Fibroblast of upper back skin (primary cell): ENCODE measurements at places on chromosomes 11 and 22.

- no peak for DNase-seq
These were observed 5.3 kb downstream of the PNPLA3 start for GRCh38 chr22:43928908-43929307.

- no peak for DNase-seq
These were observed 122.3 kb downstream of the SHANK2 start for GRCh38 chr11:71130106-71130505.

GRCh38 chr22:19730198-19730597 lies 6.9 kb downstream of the GP1BB start:
- DNase-seq, result no peak

DNA sequence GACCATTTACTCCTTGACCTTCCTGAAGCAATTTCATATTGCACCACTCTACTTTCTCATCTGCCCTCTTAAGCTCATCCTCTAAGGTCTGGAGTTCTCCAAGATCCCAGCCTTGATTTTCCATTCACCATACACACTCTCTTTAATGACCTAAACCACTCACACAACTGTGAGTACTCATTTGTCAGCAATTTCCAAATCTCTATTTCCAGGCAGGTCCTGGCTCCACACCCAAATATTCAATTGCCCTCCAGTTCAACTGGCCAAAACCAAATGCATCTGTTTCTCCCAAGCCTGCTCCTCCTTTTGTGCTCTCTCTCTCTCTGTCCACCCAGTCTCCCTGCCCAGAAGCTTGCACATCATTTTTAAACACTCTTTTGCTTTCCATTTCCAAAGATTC lies 39.6 kb downstream of the NEU3 start:
- no peak for DNase-seq

DNA sequence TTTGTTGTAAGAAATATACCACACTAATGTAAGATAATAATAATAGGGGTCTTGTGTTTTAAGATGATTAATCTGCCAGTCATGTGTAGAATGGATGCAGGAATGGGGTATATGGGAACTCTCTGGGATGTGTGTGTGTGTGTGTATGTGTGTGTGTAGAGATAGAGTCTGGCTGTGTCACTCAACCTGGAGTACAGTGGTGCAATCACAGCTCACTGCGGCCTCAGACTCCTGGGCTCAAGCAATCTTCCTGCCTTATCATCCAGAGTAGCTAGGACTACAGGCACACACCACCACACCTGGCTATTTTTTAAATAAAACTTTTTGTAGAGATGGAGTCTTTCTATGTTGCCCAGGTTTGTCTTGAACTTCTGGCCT lies 11.5 kb upstream of the PANX1 start:
- DNase-seq, result no peak

DNA sequence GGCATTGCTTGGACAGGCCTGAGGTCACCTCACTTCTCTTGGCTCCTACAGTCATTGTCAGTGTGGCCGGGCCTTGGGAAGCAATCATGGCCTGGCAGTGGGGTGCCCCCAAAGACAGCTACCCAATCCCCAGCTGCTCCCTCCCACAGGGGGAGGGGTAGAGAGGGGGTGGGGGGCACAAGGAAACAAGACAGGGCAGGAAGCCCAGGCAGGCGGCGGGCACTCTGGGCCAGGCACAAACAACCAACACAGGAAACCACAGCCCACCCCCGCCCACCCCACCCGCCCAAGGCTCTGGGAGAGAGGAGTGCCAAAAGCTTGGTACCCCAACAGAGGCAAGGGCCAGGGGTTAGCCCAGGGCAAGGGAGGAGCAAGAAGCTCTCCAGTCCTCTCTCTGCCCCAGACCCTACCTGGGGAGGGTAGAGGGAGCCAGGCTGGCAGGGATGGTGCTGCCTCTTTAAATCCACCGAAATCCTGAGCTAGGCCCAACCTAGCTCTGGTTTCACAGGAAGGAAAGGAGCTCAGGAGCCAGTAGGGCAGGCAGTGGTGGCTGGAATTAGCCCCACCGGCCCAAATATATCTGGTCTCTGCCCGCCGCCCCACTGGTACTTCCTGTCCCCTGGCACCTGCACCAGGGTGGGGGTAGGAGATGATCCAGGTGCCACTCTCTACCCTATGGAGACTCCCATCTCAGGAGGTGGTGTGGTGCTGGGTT lies 12.2 kb downstream of the BCL9L start:
- DNase-seq, result no peak

DNA sequence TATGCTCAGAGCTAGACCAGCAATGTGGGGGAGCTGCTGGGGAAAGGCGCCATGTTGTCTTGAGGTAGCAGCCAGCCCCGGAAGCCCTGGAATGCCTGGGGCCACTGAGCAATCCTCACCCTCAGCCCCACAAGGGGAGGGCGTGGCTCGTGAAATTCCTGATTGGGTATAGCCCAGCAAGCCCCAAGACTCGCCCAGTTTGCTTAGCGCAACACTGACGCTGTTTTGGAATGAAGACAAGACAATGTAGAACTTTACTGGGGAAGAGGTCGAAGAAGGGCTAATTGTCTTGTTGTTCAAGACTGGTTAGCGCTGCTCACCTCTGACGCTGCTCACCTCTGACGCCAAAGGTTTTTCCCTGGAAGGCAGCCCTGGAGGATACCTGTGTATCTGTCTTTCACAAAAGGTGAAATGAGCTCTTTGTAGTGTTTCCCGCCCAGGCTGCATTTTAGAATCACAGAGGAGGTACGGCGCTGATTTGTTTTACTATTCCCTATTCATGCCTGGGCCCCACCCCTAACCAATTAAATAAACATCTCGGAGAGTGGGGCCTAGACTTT lies 47.6 kb downstream of the ST3GAL4 start:
- DNase-seq, result no peak

GRCh38 chr11:44988981-44989635 lies 38.4 kb upstream of the TP53I11 start:
- DNase-seq, result no peak

DNA sequence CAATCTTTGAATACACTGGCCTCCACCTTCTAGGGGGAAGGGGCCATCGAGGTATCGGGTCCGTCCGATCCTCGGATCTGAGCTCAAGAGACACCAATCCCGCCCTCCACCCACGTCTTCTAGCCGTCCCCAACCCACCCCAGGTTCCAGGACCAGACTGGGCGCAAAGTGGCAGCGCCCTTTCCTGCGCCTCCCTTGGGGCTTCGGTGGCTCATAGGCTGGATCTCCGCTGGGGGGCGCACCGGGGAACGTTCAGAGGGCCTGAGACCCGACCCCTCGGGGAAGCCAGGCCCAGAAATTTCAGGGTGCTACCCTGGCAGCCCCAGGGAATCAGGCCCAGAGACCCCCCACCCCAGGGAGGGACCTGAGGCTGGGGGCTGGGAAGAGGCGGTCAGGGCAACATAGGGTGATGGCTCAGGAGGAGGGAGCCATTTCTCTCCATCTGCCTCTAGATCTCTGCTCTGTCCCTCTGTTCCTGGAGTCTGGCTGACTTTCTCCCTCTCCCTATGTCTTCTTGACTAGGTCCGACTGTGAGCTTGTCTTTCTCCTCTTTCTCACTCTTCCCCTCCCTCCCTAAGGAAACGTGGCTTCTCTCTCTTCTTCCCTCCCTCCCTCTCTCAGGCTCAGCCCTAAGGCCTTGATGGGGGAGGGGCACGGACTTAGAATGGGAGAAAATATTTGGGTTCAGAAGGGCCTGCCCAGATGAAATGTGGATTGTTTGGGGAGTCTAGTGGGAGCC lies 1.1 kb downstream of the CREB3L1 start:
- DNase-seq, result peak; percentile 61

DNA sequence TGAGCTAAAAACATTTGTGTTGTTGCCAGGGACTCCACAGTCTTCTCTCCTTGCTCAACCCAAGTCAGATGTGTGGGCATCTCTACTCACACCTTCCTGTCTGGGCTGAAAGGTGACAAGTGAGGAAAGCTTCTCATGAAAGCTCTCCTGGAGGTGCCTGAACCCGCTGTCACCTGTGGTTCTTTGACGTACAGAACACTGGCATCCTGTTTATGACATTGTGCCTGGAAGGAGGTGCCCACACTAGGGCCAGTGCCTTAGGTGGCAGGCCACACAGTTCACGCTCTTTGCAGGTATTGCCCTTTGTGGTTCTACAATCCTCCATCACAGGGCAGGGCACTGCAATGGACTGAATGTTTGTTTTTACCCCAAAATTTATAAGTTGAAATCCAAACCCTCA lies 108.5 kb downstream of the CD44 start:
- no peak for DNase-seq

DNA sequence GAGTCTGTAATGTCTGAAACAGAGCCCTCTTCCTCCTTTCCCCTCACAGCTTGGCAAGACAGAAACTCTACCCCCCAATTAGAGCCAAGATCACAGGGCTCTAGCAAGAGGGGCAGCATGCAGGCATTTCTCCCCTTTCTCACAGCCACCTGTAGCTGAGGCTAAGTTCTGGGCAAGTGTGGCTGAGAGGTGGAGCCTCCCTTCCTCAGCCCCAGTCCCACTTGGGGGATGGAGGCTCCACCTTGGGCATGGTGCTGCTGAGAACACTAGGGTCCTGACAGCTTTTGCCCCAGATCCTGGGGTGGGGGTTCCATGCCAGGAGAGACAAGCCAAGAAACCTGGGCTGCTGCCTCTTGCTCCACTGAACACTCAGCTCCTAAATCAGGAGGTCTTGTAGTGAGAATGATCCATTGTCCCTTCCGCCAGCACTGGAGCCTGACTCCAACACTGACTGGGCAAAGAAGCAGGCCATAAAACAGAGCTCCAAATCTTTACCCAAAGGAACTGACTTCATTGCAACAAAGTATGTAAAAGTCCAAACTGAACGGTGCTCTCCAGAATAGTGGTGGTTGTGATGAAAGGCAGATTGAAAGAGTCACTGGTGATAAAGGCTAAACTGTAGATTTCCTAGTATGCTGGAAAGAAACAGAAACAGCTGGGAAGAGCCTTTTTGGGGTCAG lies 25.6 kb downstream of the NARS2 start:
- no peak for DNase-seq

DNA sequence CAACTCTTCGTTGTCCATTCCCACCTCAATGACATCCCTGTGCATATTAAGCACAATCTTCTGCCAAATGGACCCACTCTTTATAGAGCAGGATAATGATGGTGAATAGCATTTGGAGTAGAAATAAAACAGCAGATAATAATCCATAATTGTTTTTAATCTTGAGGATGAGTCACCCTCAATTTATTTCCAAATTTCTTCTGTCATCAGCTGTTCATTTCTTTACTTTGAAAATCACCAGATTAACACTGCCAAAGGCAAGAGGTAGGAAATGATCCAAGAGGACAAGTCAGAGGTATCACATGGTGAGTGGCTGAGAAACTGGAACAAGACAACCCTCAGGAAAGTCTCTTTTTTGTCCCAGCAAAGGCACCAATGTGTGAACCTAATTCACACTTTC lies 7.3 kb upstream of the AMBRA1 start:
- DNase-seq, result no peak

DNA sequence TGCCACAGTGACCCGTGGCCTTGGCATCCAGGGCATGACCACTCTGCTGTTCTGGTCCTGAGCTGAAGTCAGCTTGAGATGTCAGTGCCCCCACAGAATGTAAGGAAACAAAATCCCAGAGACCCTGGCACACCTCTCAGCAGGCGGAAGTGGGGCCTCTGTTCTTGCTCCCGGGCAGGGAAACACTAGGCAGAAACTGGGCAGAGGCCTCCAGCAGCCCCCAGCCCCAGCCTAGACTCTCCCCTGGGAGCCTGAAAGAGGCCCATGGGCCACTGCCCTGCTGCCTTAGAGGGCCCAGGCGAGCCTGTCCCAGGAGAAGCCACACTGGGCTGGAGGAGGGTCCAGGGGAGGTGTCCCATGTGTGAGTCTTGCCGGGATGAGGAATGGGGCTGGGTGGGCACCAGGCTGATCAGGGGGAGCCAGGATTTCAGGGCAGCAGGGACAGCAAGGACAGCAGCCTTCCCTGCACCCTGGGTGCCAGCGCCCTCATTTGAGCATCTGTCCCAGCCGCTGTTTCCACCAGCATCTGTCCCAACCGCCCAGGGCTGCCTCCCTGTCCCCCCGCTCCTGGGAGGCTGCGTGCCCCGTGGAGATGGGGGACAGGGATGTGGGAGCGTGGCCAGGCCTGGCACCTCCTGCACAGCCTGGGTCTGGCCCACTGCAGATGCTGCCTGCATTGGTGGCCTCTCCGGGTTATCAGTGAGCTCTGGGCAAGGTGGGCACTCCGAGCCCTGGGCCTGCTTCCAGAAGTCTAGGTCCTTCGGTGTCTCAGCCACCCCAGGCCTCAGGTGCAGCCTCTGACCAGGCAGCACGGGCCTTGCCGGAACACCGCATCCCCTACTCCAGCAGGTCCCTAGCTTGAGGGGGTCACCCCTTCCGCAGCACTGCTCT lies 1072.4 kb downstream of the BRD1 start:
- no peak for DNase-seq

- no peak for DNase-seq
These were observed 23.9 kb downstream of the PI4KA start for GRCh38 chr22:20834725-20835124.

DNA sequence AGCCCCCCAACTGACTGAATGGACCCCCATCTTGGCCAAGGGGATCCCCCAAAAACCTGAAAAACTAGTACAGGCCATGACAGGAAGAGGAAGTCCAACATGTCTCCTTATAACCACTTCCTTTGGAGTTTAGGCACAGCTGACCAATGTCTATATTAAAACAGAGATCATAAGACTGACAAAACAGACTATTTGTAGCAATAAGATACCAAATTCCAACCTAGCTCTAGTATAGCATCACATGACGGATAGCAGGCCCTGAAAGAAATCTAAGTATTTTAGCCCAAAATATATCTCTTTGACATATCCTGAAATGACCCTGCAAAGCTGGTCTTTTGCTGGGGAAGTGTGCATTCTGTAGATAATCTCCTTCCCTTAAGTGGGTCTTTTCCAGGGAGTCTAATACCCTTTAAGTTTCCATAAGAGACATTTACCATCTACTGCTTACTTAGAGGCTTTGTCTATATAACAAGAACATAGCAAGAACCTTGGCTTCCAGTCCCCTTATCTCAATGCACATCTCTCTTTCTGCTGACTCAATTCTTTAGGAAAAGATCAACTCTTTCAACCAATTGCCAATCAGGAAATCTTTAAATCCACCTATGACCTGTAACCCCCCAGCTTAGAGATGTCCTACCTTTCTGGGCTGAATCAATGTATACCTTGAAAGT lies 34.9 kb upstream of the ACER3 start:
- DNase-seq, result no peak

GRCh38 chr11:70072861-70073755 lies 5.0 kb upstream of the ANO1 start:
- DNase-seq, result no peak

DNA sequence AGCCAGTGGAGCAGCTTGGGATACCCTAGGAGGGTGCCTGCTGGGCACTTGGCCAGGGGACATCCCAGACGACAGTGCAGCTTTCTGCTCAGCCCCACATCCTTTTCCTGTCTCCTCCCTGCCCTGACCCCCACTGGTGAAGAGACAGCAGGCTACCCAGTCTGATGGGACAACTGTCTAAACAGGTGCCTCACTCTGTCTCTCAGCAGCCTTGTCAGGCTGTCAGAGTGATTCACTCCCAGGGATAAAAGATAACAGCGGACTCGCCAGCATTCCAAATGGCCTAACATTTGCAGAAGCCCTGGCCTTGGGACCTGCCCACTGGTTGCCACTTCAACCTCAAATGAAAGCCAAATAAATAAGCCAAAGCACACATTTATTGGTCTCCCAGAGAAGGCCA lies 318.6 kb upstream of the PLET1 start:
- no peak for DNase-seq

- no peak for DNase-seq
These were observed 10.7 kb upstream of the TXN2 start for GRCh38 chr22:36492109-36492508.
